ENCODE measurements at places on chromosomes 5 and 9.

GRCh38 chr9:124215368-124215910 lies 42.3 kb upstream of the NEK6 start:
- no peak for DNase-seq

GRCh38 chr5:80668016-80668969 lies 13.5 kb upstream of the DHFR start:
- DNase-seq = peak; percentile 55

GRCh38 chr5:44048276-44048984 lies 340.8 kb downstream of the FGF10 start:
- no peak for DNase-seq

DNA sequence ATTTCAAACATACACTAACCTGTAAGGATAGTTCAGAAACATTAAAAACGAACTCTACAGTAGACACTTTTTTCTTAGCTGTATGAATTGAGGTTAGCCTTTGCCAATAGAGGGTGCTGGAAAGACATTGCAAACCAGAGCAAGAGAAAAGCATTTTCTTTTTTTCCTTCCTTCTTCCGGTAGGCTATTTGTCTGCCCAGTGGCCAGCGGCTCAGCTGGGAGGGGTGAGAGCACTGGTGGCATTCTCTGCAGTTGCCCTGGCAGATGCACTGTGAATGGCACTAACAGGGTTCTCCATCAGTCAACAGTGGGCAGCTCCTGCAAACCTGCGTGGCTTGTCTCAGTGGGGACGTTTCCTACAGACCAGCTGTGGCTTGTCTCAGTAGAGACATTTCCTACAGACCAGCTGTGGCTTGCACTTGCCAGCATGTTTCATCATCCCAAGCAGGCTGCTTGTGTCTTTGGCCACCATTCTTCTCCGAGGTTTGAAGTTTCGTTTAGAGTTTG lies 984.5 kb upstream of the CDH18 start:
- no peak for DNase-seq

GRCh38 chr5:112687306-112687705 lies 50.4 kb upstream of the APC start:
- DNase-seq = no peak

DNA sequence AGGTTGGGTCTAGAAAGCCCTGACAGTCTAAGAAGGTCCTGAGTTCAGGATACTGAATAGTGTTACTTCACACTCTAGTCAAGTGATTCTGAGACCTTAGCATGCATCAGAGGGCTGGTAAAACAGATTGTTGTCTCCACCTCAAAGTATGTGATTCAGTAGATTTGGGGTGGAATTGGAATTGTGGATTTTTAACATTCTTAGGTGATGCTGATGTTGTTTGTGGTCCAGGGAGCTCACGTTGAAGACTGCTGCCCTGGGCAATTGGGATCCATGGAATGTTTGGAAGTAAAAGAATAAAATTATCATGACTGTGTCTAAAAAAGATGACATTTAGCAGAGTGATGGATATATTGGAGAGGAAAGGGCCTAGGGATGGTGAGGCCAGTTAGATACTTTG lies 75.6 kb downstream of the VCAN start:
- DNase-seq = no peak

DNA sequence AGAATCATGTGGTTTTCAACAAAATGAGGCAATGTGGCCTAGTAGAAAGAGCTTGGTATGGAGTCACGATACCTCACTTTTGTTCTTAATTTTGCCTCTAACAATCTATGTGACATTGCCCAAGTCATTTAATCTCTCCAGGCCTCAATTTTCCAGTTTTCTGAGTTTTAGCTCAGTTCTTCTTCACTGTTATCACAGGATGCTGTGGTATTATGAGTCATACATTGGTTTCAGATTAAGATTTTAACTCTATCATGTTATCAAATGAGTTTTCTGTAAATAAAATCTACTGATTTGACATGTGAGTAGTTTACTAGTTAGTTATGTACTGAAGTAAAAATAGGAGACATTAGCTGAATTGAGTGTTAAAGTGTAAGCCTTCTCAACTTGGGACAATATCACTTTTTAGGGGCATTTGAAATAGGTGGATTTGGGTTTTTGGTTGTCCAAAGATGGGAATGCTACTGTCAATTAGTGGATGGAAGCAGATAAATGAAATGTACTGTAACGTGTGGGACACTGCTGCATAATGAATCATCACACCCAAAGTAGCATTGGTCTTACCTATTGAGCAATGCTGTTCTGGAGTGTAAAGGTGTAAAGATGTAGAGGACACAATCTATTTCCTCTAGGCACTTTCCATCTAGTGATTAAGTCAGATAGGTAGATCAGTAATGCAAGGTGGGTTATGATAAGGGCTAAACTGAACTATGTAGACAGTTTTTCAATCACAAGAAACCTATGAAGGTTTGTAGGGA lies 73.3 kb downstream of the NNT start:
- DNase-seq = no peak

- DNase-seq = no peak
Measured at GRCh38 chr5:57780961-57781325, 298.3 kb upstream of the ACTBL2 start.

GRCh38 chr9:68470067-68470466 lies 70.6 kb downstream of the TMEM252 start:
- no peak for DNase-seq

- no peak for DNase-seq
Measured at GRCh38 chr5:125005266-125005665, 258.8 kb upstream of the ZNF608 start.

GRCh38 chr9:113705306-113705927 lies 170.7 kb upstream of the ZNF618 start:
- DNase-seq = peak; percentile 20

DNA sequence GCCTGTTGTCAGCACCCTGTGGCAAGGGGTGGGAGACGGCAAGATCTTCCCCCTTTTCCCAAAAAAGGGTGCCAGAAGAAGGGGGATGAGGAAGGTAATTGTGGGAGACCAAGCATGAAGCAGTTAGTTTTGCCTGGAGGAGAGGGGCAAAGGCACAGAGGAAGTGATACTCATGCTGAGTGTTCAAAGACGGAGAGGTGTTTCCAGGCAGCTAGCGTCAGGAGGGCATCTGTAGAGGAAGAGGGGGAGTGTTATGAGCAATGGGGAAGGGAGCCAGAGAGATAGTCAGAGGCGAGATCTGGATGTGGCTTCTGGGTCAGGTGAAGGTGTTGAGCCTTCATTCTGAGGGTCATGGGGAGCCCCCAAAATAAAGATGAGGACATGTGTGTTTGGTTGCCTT lies 26.9 kb upstream of the ADAM19 start:
- no peak for DNase-seq

- DNase-seq = no peak
Measured at GRCh38 chr5:133456933-133457402, 155.4 kb downstream of the FSTL4 start.

- no peak for DNase-seq
Measured at GRCh38 chr5:27377626-27378025, 339.2 kb upstream of the CDH9 start.

GRCh38 chr5:93120051-93120450 lies 461.0 kb downstream of the NR2F1-AS1 start:
- DNase-seq = no peak

DNA sequence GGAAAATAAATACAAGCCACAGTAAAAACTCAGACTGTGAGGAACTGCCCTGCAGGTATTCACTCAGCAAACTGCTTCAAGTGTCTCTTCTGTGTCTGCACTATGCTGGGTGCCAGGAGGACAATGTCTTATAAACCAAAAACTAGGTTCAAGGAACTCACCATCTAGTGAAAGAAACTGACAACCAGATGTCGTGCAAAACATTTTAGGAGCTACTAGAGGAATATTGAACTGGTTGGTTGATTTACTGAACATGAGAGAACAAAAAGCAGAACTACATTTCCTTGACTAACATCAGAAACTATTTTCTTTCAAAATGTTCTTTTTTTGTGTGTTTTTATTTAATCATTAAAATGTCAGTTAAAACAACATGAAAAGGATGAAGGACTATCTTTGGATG lies 35.2 kb downstream of the ZNF366 start:
- no peak for DNase-seq

Data from upper lobe of left lung (tissue), 6 donors.